ENCODE measurements at places on chromosomes 1 and 21. TPM values are rescaled to one million over a fixed set of nuclear protein-coding genes. Genes with fewer than 3 reads are reported as not detected.
A peak's percentile ranks its signal among the peaks of the same experiment; 100 is the strongest.

DNA sequence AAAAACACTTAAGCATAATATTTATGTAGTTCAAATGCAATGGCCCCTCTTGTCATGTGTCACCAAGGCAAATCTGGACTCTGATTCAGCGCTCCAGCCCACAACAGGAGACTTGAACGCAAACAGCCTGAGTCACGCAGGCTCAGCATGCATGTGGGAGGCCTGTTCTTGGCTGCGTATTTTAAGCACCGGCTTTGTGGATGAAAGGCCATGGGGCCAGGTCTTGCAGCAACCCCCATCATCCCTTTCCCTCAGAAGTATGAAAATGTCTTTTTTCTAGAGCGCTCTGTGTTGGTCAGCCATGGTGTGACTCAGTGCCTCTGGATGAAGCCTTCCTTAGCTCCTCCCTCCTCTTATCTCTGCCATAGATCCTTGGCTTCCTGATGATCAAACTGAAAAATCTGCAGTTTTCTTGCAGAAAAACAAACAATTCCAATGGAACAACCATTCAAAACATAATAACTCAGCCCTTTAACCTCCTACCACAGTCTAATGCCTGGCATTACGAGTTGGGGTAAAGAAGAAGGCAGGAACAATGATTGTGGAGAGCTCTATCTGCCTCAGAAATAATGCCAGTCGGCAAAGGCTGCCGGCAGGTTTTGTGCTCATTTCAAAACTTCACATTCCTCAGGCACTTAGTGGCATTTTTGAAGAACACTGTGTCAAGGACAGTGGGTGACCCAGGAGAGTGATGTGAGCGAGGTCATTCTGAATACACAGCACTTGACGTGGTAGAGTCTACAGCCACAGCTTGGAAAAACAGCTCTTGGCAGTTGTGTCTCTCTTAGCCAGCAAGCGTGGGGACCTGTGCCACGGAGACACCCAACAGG lies 167.5 kb downstream of the CLIC6 start:
- peak; percentile 99 for DNase-seq

DNA sequence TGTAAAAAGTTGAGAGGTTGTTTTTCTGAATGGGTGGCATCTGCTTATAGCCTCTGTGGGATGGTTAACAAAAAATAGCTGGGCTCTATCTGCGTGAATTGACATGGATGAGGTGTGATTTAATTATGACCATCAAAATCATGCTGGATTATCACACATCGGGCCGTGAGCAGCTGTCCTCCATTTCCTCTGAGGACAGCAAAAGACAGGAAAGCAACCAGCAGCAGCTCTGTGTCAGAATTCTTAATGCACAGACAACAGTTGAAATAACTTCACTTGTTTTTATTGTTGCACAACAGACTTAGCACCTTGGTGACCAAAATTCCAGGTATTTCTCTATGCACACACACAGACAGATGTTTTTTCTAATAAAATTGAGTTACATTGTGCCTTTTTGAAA lies 54.5 kb upstream of the LAPTM5 start:
- DNase-seq: no peak

DNA sequence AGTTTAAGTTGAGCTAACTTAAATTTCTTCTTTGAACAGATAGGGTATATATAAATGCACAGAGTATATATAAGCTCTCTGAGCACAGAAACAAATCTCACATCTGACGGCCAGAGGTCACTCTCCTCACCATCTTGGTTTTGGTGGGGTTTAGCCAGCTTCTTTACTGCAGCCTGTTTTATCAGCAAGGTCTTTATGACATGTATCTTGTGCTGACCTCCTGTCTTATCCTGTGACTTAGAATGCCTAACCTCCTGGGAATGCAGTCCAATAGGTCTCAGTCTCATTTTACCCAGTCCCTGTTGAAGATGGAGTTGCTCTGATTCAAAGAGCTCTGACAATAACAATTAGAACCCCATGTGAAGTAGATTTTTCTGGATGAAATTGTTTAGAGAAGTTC lies 1.6 kb upstream of the MOV10 start:
- DNase-seq: no peak

The WNT3A gene
- polyA plus RNA-seq: not detected

The QSOX1 gene
- polyA plus RNA-seq: 1,338 TPM

DNA sequence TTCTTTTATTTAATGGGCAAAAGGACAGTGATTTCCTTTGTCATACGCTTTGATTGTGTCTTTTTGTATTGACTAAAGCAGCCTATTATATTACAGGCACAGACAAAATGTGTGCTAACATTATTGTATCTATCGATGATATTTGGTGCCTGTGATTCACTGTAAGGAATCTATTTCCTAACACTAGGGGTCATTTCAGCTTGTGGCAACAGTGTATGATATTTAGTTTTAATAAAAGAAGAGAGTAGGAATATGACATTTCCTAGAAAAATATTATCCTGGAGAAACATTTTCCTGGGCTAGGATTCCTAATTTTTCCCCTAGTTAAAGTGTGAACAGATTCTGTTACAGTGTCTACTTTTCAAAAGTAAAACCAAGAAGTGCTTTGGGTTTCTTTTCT lies 42.8 kb downstream of the TYW3 start:
- no peak for DNase-seq

The RNF220 gene
- polyA plus RNA-seq: 46.4 TPM

DNA sequence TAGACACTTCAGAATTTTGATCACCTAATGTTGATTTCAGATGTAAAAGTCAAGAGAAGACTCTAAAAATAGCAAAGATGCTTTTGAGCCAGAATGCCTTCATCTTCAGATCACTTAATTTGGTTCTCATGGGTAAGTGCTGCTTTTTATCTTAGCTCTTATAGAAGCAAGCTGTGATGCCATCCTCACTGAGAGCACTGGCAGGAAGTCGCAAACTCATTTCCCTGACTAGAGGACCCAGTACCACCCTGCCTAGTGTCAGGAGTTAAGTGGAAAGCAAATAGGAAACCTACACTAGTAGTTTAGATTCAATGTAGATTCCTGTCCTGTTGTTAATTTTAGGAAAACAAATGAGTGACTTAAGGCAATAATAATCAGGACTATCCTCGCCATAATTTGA lies 12.1 kb downstream of the IFNAR2 start:
- no peak for DNase-seq

DNA sequence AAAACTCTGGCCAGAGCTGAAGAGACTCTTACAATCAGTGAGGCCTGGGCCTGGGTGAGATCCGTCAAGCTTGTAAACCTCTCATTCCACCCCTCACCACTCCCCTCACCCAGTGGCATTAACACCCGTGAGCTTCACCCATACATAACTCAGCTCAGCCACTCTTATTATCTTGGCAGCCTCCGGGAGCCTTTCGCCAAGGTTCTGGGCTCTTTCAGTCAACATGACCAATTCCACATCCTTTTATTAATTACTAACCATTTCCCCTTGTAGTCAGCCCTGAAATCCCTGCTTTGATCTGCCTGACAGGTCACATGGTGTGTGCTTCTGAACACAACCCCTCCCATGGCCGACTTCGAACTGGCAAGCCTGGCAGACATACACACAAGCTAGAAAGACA lies 134.8 kb downstream of the SETD4 start:
- DNase-seq: no peak

DNA sequence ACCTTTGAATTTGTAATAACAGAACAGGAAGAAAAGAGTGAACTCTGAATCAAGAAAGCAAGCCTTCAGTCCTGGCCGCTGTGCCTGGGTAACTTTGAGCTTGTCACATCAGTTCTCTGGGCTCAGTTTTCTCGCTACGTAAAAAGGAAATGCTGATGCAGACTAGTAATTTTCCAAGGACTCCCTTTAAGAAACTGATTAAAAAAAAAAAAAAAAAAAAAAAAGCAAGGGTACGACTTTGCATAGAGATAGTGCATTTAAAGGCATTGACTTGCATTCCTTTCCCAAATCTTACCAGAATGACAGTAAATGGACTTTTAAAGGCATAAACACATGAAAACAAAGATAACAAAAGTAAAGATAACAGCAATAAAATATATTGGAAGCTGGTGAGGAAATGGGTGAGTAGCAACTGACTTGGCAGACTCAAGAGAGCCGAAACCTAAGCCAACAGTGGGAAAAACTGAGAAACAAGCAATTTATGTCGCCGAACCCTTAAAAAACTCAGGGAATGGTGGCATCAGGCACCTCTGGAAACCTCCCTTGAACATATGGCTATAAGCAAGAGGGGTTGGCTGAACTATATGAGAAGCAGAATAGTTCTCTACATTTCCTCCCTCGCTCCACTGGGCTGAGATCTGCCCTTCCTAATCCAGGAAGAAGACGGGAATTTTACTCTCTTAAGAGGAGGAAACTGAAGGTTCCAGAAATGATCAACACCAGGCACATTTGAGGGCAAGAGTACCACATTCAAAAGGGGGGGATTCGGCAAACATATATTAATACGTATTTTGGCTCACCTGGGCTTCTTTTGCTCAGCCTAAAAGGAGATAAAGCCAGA lies 189.2 kb downstream of the CDC7 start:
- DNase-seq: no peak

- no peak for DNase-seq
Observed at GRCh38 chr1:46491443-46492268, 2.0 kb downstream of the DMBX1 start.

The CELA3A gene
- not detected for polyA plus RNA-seq

GRCh38 chr21:10463156-10463555 lies 58.2 kb upstream of the TPTE start:
- DNase-seq: no peak

GRCh38 chr1:34131396-34132160 lies 33.5 kb downstream of the CSMD2 start:
- DNase-seq: no peak

DNA sequence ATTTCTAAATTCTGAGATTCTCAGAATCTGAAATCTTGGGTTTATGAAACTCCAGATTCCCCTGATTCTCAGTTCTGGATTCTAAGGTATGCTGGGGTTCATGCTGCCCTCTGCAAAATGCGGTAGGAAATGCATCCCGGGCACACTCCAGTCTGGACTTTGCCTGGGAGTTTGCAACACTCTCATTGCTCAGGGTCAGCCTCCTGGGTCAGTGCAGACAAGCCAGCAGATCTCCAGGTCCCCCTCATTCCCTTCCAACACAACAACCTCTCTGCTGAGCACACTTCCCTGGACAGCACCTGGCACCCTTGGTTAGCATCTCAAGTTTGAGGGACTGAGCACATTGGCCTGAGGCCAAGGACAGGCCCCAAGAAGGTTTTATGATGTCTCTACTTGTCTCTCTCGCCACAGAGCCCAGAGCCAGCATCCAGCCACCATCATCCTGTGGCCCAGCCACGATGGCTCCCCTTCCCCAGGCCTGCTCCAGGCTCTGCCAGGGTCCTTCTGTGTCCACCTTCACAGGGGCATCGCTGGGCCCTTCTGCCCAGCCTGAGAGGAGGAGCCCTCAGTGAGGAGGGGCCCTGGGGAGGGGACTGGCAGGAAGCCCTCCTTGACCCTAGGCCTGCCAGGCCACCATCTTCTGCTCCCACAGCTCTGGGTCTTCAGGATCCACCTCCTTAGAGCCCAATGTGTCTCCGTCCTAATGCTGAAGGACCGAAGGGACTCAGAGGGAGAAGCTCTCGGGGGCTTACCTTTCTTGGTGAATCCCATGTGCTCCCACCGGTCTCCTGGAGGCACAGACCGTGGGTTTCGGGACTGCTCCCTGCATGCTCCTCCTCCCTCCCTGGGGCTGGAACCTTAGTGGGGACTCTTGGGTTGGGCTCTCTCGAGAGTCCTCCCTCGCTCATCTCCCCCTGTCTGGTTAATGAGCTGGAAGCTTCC lies 550.7 kb downstream of the PTPRU start:
- DNase-seq: no peak

GRCh38 chr1:229105109-229105508 lies 165.8 kb upstream of the RAB4A start:
- no peak for DNase-seq

GRCh38 chr21:21232320-21232719 lies 234.1 kb downstream of the NCAM2 start:
- DNase-seq: peak; percentile 29

The ZBTB8A gene
- 5.0 TPM for polyA plus RNA-seq

The TMEM240 gene
- polyA plus RNA-seq: 7.2 TPM

DNA sequence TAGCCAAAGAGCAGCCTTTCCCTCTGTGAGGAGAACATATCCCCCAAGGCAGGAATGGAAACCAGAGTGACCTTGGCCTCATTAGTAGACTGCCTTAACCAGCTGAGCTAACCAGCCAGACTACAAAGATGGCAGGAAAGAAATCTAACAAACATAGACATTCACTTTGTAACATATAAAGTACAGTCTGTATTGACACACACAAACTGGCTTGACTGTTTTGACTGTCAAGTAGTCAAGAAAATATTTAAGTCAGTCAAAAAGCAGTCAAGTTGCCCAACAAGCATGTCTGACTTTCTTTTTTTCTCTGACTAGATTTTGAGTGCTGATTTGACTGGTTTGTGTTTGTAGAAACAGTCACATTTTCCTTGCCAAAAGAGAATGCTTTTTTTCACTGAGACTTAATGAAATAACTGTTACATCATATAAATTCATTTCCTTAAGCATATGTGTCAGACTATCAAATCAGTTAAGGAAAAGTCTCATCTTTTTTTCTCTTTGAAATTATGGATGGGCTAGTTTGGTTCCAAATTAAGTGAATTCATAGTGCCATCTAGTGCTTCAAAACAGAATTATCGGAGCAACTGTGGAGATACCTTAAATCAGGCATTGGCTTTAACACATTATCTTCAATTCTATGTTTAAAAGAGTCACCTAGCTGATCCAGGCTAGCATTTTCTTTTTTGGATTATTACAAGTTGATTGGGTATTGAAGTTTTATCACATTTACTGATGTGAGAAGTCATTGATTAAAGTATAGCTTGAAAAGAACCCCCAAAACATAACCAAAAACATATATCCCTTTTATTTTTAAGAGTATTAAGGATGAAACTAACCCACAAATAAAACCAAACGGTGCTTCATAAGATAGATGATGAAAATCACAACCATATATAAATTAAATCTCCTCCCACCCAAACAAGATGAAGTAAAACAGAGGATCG lies 75.0 kb downstream of the ATP6V1G3 start:
- peak; percentile 41 for DNase-seq

- DNase-seq: no peak
Observed at GRCh38 chr1:17207966-17208418, 3.1 kb downstream of the PADI1 start.

GRCh38 chr1:163537809-163538208 lies 216.1 kb downstream of the NUF2 start:
- no peak for DNase-seq

DNA sequence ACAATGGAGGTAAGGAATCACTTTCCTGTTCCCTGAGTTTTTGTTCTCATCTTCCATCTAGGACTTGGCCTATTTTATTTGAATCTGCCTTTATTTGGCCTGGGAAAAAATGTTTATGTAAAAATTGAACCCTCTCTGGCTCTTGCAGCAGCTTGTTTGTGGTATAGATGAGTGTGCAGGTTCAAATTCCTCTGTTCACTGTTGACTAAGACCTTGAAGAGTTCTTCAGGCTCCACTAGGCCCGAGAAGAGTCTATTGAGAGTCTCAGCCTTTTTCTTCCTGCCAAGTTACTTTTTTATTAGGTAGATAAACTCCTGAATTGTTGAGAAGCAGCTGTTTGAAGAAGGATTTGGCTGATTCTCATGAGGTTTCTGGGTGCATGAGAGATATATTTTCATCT lies 248.8 kb upstream of the ADGRL2 start:
- DNase-seq: no peak

The NEK2 gene
- 8.8 TPM for polyA plus RNA-seq

GRCh38 chr1:41078193-41078592 lies 56.7 kb upstream of the SLFNL1 start:
- no peak for DNase-seq

All from AG04450 (cell line).